Stimulated activated CD4-positive, alpha-beta T cell treated with anti-CD3 and anti-CD28 coated beads, Interleukin-15, amount 100 ng/mL, for 1 hour (primary cell): ENCODE measurements at places on chromosomes 5 and 9.

DNA sequence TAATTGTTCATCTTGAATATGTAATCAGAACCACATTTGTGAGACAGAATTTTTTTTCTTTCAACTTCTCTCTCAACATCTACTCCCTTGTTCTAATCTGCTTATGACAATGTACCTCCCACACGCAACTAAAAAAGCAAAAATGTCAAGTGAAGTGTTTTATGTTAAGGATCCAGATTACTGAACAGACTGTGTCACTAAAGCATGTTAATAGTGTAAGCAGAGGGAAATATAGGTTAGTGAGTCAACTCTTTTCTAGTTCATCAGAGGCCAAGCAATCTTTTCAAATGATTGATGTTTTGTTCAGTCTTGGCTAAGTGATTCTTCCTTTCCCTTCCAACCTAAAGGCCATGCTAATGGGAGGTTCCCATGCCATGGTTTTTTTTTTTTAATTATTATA lies 34.7 kb upstream of the IDNK start:
- no peak for DNase-seq

- no peak for DNase-seq
Observed at GRCh38 chr5:89313804-89314588, 431.0 kb upstream of the MEF2C start.

DNA sequence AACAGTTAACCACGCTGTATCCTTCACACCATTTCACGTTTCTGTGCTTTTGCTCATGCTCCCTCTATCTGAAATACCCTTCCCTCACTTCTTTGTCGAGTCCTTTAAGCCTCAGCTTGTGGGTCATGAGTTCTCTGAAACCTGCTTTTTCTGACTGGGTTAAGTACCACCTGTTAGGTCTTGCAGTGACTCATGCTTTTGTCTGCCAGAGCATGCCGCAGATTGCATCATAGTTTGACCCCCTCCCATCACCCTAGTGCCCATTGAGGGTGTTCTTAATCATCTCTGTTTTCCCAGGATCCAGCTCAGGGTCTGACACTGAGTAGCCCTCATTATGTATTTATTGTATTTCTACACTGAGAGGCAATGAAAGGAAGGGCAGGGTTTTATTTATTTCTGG lies 190.2 kb downstream of the ASTN2 start:
- DNase-seq = no peak

DNA sequence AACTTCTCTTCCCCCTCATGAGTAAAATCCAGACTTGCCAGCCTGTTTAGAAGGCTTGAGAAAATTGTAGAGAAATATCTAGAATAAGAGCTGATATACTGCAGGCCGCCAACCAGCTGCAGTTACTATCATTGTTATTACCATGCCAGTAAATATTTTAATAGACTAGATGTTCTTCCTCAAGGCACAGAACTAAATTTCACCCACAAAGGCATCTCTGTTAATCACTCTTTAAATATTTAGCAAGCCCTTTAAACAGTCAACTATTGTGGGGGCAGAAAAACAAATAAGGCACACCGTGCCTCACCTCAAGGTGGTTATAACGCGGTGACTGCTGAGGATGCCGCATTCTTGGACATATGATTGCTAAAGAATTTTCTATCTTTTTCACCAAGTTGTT lies 147.0 kb downstream of the SPOCK1 start:
- no peak for DNase-seq

- DNase-seq = peak; percentile 63
Observed at GRCh38 chr9:127930231-127931091, at the start of gene PIP5KL1. PIP5KL1 (minus strand) TSS chr9:127930777; CDS start chr9:127930752, 25 bp downstream.

GRCh38 chr5:19208397-19208796 lies 779.6 kb downstream of the CDH18 start:
- no peak for DNase-seq

GRCh38 chr5:100863739-100864138 lies 39.3 kb downstream of the ST8SIA4 start:
- DNase-seq = no peak

DNA sequence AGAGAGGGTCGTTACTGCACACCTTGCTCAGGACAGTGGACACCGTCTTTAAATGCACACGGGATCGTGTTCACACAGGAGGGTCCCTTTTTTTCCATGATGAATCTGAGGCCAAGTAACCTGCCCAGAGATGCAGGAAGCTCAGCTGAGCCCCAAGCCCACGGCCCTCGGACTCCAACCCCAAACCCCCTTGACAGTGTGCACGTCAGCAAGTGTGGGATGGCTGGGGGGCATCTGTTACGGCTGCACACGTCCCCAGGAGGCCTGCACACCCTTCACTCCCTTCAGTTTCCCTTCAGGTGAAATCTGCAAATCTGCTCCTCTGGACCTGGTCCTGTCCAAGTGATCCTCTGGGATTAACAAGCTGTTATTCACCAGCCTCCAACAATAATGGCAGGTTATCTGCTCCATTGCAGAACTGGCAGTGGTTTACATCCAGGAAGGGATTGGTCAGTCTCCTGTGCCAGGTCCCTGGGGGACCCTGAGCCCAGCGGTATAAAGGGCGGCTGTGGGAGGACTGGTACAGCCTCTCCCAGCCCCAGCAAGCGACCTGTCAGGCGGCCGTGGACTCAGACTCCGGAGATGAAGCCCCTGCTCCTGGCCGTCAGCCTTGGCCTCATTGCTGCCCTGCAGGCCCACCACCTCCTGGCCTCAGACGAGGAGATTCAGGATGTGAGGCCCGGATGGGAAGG lies at the start of gene LCN1:
Gene LCN1, plus strand, starts transcription at position 525 of the 692 bp plus-strand sequence. Its CDS starts 58 bp downstream, at position 583.
- no peak for DNase-seq

DNA sequence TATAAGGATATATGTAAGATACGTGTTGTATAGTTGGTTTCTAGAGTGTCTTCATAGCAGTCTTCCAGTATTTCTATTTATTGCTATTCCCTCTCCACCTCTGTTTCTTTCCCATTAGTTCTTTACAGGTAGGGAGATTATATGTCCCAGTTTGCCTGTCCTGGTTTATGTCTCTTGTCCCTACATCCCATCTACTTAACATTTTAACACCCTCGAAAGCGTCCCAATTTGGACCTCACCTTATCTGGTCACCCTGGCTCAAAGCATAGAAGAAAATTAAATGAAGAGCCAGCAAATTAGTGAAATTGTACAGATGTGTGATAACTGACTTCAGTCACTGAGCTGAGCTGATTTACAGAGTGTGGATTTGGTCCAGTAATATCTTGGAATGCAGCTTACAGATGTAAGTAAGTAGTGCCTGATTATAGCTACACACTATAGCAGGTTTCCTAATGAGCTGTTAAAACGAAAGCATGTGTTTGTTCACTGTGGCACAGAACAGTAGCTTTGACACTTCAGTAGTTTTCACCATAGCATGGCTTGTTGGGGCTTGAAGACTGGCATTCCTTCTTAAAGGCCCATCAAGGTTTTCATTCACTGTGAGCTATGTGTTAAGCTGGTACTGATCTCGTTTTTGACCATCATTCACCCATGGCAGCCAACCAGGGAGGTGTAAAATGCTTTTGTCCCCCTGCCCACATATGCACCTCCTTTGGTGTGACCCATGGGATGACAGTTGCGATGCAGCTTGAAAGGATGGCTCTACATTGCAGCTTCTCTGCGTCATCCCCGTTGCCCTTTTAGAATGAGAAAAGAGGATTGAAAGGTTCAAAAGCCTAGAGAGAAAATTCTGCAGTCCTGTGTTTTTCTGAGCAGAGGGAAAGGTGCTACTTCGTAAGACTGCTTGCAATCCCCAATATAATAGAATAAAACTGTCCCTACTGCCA lies 192.1 kb upstream of the DMRT1 start:
- no peak for DNase-seq

GRCh38 chr5:126488443-126489065 lies 65.3 kb downstream of the GRAMD2B start:
- DNase-seq = no peak

GRCh38 chr5:92713335-92713743 lies 867.7 kb downstream of the NR2F1-AS1 start:
- DNase-seq = no peak

GRCh38 chr5:60649288-60649917 lies 50.6 kb downstream of the DEPDC1B start:
- no peak for DNase-seq

DNA sequence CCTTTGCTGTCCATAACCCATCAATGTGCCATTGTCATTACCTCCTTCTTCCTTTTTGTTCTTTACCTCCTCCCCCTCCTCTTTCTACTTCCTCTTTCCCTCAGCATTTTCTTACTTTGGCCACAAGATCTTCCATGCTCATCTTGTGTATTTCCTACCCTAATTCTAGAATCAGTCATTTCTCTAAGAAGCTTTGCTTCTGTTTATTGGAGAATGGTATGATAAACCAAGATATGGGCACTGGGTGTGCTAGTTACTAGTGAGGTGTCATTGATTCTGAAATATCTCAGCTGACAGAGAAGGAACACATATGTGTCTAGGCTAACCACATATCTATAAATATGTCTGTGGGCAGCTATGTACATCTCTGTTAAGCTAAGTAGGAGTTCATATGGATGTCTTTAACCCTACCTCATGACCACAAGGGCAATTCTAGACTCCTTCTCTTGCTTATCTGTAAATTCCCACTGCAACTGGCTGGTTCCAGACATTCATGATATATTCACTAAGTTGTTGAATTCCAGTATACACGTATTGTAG lies 2051.3 kb upstream of the CDH9 start:
- DNase-seq = no peak

DNA sequence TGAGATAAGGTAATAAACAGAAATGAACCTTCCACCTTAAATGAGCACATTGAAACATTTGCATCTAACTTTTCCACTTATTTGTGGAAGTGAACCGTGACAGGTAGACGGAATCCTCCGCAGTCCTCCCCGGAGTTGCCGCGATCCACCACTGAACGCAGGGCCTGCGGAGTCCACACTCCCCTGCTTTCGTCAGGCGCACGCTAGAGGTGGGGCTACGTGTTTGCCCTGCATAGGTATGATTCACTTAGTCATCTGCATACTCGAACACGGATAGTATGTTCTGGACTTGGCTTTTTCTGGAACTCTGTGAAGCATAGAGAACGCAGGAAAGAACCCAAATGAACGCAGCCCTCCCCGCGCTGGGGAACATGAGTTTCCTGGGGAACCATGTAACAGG lies 272.8 kb upstream of the IRX4 start:
- no peak for DNase-seq

DNA sequence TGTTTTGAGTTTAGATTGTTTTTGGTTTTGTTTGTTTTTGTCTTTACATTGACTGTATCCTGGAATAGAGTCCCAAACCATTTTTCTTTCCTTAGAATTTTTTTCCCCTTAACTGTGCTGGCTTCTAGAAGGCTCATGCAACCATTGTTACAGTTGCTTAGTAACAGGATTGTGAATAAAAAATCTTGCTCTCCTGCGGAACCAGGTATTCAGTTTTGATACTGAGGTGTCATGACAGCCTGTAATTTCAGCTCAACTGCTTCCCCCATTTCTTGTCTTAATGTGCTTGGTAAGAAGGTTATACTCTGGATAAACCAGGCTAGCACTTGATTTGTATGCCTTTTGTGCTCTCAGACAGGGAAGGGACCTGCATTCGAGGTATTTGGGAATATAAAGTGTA lies 42.1 kb downstream of the FOCAD start:
- DNase-seq = no peak

DNA sequence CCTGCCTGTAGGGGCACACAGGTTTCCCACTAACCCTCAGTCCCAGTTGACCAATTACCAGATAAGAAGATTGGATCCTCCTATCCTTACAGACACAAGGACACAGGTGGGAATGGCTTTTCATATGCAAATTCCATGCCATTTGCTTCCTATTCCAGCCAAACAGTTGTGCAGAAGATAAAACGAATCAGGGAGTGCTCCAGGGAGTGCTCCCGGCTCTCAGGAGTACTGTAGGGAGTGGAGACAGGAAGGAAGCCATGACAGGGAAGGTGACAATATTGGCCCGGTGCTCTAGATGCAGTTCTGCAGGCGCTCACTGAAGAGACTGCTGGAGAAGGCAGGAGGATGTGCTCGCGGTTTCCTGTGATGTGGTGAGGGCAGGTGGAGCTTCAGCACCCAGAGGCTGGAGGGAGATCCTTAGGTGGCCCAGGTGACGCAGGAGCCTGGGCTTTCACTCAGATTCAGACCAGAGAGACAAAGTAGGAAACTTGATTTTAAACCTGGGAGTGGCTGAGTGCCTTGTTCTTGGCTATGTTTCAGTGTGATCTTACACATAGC lies 260.0 kb downstream of the AUH start:
- peak; percentile 32 for DNase-seq

GRCh38 chr5:60611099-60611740 lies 88.7 kb downstream of the DEPDC1B start:
- no peak for DNase-seq

- no peak for DNase-seq
Observed at GRCh38 chr5:149486726-149487635, 64.3 kb downstream of the CSNK1A1 start.

DNA sequence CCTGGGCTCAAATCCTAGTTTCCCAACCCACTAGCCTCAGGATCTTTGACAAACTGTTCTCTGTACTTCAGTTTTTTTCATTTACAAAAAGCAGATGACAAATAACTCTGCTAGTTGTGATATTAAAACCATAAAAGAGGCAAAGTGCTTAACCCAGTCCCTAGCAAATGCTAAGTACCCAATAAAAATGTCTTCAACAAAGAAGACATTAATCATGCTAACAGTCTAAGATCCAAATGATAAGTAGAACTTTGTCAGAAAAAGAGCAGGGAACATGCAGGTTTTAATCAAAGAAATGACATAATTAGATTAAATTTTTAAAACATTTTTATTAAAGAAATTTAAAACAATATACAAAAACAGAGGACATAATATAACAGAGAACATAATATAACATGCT lies 203.0 kb upstream of the ADRA1B start:
- DNase-seq = no peak

DNA sequence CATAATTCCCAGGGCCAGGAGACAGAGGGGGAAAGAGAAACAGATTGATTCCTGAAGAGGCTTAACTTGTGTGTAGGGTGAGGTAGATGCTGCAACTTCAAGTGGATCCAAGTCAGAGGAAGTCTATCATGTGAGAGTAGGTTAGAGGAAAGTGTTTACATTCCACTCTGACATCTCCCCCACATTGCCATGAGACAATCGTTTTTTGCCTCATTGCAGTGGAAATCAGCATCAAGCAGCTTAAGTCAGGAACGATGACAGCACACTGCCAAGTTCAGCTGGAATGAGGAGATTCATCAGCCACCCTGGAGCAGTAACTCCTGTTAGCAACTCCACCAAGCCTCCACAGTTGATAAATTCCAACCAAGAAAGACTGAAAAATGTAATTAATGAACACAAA lies 689.7 kb upstream of the MEF2C start:
- no peak for DNase-seq

- DNase-seq = no peak
Observed at GRCh38 chr5:61731267-61731945, 399.3 kb downstream of the ZSWIM6 start.

DNA sequence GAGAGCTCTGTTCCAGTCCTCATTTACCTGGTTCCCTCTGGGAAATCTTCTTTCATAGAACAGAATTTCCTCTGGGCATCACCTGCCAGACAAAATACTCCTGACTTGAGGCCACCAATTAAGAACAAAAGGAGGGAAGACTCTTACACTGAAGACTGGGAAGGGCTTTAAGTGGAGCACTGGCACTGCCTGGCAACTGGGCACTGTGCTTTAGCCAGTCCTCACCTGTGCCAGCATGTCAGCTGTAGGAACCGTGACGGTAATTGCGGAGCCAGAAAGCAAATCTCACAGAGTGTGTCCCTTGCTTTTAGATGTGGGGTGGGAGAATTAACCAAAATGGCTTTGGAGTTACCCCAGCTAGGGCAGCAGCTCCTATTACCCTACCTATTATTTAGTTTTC lies 40.6 kb downstream of the FAM219A start:
- DNase-seq = no peak

- DNase-seq = no peak
Observed at GRCh38 chr5:89071101-89071940, 188.3 kb upstream of the MEF2C start.

GRCh38 chr9:126783949-126784348 lies 20.9 kb upstream of the ZBTB43 start:
- no peak for DNase-seq
